ENCODE measurements at places on chromosomes 7 and 10. TPM values are rescaled to one million over a fixed set of nuclear protein-coding genes. Genes with fewer than 3 reads are reported as not detected.

DNA sequence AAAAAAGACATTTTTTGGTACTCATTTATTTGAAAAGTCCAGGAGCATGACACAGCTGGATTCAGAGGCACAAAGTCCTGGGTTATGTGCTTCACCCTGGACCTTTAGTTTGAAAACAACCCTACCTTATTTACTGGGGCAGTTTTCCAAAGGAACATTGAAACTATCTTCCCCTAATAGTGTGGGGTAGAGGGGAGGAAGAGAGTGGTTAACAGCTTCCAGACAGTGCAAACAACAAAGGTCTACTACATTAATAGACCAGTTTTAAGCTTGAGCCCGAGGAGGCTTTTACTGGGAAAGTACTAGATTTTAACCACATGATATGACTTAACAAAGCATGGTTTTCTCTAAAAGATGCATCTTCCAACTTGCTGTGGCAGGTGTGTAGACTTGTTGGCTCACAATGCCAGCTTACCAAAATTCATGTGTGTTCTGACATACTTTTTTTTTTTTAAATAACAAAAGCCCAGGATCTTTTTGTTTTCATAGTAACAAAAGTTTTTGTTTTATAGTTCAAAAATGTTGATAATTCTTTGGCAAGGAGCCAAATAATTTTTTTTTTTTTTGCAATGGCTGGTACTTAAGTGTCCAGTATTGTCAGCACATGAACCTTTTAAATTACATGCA lies 1.8 kb downstream of the GSTO1 start:
- H3K36me3 ChIP-seq: peaks cover 58% of the 10 kb centered on the region
- DNase-seq: no peak
- H3K4me1 ChIP-seq: peaks cover 66% of the 10 kb centered on the region
- H3K27ac ChIP-seq: peak overlapping the region; percentile 86

DNA sequence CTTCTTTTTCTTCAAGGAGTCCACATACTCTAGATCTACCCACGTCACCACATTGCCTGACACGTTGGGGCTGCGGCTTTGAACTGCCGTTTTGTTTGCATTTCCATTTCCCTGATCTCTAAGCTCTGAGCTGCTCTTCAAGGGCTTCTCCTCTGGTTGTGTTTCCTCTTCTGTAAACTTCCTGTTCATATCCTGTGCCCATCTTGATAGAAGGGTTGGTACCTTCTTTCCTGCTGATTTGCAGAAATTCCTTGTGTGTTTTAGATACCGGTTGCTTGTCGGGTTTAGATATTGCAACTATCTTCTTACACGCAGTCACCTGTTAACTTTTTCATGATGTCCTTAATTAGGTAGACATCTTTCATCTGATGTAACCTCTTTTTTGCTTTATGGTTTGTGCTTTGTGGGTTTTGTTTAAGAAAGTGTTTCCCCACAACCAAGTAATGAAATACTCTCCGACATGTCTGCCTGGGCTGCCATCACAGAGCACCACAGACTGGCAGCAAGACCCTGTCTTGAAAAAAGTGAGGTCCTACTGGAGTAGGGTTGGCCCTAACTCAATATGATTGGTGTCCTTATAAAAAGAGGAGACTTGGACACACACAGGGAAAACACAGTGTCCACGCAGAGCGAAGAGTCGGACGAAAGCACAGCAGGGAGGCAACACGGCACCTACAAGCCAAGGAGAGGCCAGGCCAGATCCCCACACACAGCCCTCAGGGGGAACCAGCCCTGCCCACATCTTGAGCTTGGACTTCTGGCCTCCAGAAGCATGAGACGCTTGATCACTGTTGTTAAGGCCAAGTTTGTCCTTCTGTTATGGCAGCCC lies 99.1 kb upstream of the PDGFA start:
- H3K36me3 ChIP-seq: peaks cover 43% of the 10 kb centered on the region
- peak overlapping the region; percentile 100 for H3K27ac ChIP-seq
- no peaks in the 10 kb centered on the region for H3K27me3 ChIP-seq

DNA sequence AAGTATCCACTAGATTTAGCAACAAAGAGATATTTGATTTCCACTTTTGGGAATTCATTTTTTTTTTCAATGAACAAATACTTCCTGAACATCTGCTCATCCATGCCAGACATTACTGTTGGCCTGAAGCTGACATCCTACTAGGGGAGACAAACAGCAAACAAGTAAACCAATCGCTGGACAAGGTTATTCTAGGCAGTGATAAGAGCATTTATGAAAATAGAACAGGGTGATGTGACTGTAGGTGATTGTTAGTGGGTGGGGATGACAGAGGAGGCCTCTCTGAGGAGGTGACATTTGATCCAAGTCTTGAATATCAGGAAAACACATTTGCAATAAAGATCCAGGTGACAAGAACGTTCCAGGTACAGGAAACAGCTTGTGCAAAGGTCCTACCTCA lies 89.1 kb upstream of the FAM180A start:
- no peak overlapping the region for H3K27ac ChIP-seq
- H3K4me1 ChIP-seq: peaks cover 13% of the 10 kb centered on the region
- H3K36me3 ChIP-seq: no peaks in the 10 kb centered on the region
- no peak overlapping the region for H3K4me3 ChIP-seq
- no peak for DNase-seq

DNA sequence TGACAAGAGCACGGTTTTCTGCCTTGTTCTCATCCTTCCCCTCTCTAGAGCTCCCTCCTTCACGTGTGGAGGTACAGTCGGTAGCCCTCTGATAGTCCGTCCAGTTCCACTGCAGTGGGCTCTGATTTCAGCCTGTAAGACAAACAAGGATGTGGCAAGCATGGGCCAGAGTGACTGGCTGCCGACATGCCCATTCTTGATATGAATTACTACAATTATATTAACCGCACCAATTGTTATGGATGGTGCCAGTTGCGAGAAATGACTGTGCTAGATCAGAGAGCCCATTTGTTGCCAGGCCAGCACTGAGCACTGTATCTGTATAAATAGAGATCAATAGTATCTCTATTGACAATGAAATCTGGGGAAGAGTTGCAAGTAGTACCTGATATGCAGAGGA lies 146.6 kb downstream of the CHN2 start:
- H3K4me1 ChIP-seq: peaks cover 16% of the 10 kb centered on the region
- H3K4me3 ChIP-seq: no peak overlapping the region
- no peak for DNase-seq
- H3K27me3 ChIP-seq: no peaks in the 10 kb centered on the region
- H3K27ac ChIP-seq: no peak overlapping the region

Gene MAT1A
- total RNA-seq: not detected

Gene LEP
- not detected for total RNA-seq

GRCh38 chr7:101564778-101565211 lies 64.3 kb downstream of the MYL10 start:
- H3K4me3 ChIP-seq: no peak overlapping the region
- H3K4me1 ChIP-seq: peaks cover 5% of the 10 kb centered on the region
- no peak overlapping the region for H3K27ac ChIP-seq
- H3K27me3 ChIP-seq: peaks cover 9% of the 10 kb centered on the region

Gene CPA1
- total RNA-seq: not detected

DNA sequence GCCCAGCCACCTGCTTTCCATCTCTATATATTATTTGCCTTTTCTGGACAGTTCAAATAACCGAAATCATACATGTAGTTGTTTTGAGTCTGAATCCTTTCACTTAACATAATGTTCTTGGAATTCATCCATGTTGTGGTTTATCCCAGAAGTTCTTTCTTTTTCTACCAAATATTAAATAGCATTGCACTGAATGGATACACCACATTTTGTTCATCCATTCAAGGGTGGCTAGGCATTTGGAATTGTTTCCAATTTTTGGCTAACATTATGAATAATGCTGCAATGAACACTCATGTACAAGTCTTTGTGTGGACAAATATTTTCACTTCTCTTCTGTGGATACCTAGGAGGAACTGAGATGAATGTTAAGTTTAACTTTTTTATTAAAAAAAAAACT lies 18.0 kb downstream of the DNAJC1 start:
- peaks cover 4% of the 10 kb centered on the region for H3K36me3 ChIP-seq
- no peak overlapping the region for H3K27ac ChIP-seq
- no peaks in the 10 kb centered on the region for H3K27me3 ChIP-seq

DNA sequence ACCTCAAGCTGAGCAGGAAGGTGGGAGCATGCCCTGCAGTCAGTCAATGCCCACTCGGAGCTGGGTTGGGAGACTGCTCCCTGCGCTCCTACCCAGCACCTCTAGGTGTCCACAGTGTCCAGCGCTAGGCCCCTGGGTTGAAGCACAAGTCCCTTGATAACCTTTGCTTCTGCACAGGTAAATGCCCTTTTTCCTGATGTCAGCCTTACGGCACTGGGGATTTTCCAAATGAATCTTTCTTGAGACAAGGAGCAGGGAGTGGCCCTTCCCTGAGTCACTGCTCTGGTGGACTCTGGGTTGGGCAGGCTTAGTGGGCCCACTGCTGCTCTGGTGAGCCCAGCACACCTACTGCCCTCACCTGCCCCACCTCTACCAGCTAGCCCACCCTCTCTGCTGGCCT lies 61.9 kb upstream of the OPN4 start:
- H3K27me3 ChIP-seq: no peaks in the 10 kb centered on the region
- no peaks in the 10 kb centered on the region for H3K36me3 ChIP-seq
- DNase-seq: no peak
- H3K4me3 ChIP-seq: no peak overlapping the region
- H3K27ac ChIP-seq: no peak overlapping the region

DNA sequence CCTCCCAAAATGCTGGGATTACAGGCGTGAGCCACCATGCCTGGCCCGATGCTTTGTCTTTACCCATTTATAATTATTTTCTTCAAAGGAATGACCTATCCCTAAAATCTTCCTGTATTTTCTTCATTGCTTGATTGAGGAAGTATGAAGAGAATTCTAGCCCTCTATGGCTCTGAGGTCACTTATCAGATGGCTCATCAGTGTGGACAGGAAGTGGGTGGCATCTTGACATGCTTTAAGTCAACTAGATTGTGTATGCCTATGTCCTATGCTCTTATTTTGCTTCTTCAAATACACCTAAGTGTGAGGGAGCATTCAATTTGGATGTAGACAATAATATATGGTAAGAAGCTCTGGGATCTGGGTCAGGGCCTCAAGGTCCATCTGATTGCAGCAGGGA lies 1020.5 kb downstream of the LRMDA start:
- no peak for DNase-seq
- H3K27me3 ChIP-seq: no peaks in the 10 kb centered on the region
- H3K4me1 ChIP-seq: no peaks in the 10 kb centered on the region
- H3K27ac ChIP-seq: no peak overlapping the region
- no peak overlapping the region for H3K4me3 ChIP-seq
- H3K36me3 ChIP-seq: no peaks in the 10 kb centered on the region

Gene CFAP58
- total RNA-seq: 0.45 TPM

GRCh38 chr7:19404912-19405329 lies 259.7 kb upstream of the FERD3L start:
- no peak overlapping the region for H3K4me3 ChIP-seq
- H3K36me3 ChIP-seq: no peaks in the 10 kb centered on the region
- H3K27me3 ChIP-seq: no peaks in the 10 kb centered on the region
- peaks cover 5% of the 10 kb centered on the region for H3K4me1 ChIP-seq

Gene GIMAP1
- 21.0 TPM for total RNA-seq

Gene MEST
- total RNA-seq: 0.55 TPM

Gene MNX1
- 0.10 TPM for total RNA-seq

DNA sequence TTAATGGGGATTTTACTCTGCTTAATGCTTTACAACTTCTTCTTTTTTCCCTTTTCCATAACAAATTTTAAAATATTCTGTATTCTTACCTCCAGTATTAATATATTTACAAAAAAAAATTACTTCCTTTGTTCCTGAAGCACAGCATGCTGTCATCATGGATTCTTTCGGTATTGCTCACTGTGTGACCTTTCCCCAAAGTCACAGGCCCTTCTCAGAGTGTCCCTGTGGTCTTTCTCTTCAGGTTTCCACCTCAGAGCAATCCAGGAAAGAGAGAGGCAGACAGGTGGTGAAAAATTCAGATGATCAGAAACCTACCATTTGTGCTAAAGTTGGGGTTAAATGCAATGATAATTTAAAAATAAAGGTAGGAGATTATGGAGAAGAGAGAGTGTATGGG lies 13.0 kb downstream of the AOAH start:
- H3K36me3 ChIP-seq: peaks cover 36% of the 10 kb centered on the region
- H3K4me3 ChIP-seq: no peak overlapping the region
- no peaks in the 10 kb centered on the region for H3K27me3 ChIP-seq
- H3K4me1 ChIP-seq: peaks cover 32% of the 10 kb centered on the region

Gene SLC12A9
- total RNA-seq: 34.0 TPM

Gene PRF1
- 141 TPM for total RNA-seq

Gene ALOX5
- total RNA-seq: 7.5 TPM

DNA sequence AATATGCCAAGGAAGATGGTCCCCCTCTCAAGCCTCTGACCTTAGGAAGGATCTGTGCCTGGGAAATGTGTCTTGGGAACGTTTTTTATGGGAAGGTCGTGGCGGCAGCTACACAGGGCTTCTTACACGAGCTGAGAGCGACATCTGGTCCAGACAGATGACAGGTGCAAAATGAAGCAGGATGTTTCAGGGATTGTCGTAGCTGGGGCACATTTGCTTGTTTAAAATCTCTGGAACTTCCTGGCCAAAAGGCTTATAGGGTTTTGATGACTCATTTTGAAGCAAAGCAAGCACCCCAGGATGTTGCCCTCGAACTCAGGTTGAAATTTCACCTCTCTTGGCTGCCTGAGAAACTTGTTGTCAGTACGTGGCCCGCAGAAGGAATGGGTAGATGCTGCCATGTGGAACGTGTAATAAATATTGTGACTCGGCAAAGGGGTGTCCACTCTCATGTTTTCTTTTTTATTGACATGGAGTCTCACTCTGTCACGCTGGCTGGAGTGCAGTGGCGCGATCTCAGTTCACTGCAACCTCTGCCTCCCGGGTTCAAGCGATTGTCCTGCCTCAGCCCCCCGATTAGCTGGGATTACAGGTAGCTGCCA lies 117.5 kb downstream of the CAMK1D start:
- no peak overlapping the region for H3K4me3 ChIP-seq
- H3K27me3 ChIP-seq: no peaks in the 10 kb centered on the region
- peak; percentile 30 for DNase-seq
- peaks cover 2% of the 10 kb centered on the region for H3K36me3 ChIP-seq
- H3K27ac ChIP-seq: no peak overlapping the region
- H3K4me1 ChIP-seq: peaks cover 27% of the 10 kb centered on the region

GRCh38 chr10:59819683-59820082 lies 66.4 kb upstream of the MRLN start:
- H3K36me3 ChIP-seq: peaks cover 18% of the 10 kb centered on the region
- H3K4me3 ChIP-seq: no peak overlapping the region
- H3K27me3 ChIP-seq: no peaks in the 10 kb centered on the region
- H3K27ac ChIP-seq: no peak overlapping the region
- H3K4me1 ChIP-seq: peaks cover 19% of the 10 kb centered on the region

All from activated CD4-positive, alpha-beta memory T cell treated with anti-CD3 and anti-CD28 coated beads, Interleukin-2, amount 10 ng/mL, durations not matched to agents 7 days and 5 days (primary cell).